Activated T-cell treated with anti-CD3 and anti-CD28 coated beads for 1 hour (primary cell): ENCODE measurements at places on chromosomes 4 and X.

GRCh38 chrX:47030339-47030738 lies 47.9 kb upstream of the RGN start:
- no peak for DNase-seq

GRCh38 chr4:167826281-167826680 lies 266.1 kb upstream of the ANXA10 start:
- DNase-seq, result no peak

GRCh38 chrX:72373136-72373535 lies 67.4 kb upstream of the CITED1 start:
- no peak for DNase-seq

- DNase-seq, result no peak
These were observed 424.1 kb downstream of the PRR32 start for GRCh38 chrX:127243654-127244053.

DNA sequence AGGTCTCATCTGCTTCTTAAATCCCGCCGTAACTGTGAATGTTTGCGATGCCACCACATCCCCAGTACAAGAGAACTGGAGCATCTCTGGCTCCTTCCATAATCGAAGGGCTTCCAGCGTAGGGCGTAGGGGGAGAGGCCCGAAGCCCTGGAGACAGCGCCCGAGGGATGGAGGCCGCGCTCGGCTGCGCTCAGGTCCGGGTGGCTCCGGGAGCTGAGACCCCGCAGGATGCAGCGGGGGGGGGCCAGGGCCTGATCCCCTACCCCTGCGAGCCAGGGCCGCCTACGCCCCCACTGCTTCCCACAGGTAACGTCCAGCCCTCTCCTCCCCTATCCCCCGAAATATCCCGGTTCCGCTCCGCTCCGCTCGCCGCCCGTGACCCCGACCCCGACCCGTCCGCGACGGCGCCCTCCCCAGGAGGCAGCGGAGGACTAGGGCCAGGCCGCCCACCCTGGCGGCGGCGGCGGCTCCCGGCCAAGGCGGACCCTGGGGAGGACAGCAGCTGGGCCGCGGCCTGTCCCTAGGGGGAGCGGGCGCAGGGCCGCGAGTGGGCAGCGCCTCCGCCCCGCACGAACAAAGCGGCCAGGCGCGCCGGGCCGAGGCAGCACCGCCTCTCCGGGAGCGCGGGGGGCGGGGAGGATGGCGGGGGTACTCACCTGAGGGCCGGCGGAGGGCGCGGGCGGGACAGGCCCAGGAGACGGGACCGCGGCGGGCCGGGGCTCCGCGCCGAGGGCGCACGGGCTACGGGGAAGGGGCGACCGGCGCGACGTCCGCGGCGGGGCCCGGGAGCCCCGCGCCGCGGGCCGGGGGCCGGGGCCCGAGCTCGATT lies 723 bp downstream of the WDFY3 start:
- no peak for DNase-seq

GRCh38 chr4:2432991-2433530 lies 14.3 kb downstream of the CFAP99 start:
- DNase-seq, result no peak

DNA sequence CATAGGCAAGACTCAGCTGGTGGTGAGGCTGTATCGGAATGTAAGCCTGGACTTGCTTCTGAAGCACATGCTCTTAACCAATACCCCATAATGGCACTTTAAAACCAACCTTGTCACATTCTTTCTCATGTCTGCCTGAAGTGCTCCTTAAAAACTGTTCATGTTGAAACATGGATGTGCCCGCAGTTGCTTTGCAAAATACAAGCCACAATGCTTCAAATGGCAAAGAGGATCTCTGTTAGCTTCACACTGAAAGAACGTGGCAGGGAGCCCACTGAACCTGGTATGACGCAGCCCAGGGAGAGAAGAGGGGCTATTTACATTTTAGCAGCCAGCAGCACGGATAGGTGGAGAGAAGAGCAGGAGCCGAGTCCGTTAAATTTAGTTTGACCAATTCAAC lies 29.3 kb downstream of the SOD3 start:
- DNase-seq, result no peak

- no peak for DNase-seq
These were observed 313.7 kb upstream of the SMIM31 start for GRCh38 chr4:164440199-164440598.

DNA sequence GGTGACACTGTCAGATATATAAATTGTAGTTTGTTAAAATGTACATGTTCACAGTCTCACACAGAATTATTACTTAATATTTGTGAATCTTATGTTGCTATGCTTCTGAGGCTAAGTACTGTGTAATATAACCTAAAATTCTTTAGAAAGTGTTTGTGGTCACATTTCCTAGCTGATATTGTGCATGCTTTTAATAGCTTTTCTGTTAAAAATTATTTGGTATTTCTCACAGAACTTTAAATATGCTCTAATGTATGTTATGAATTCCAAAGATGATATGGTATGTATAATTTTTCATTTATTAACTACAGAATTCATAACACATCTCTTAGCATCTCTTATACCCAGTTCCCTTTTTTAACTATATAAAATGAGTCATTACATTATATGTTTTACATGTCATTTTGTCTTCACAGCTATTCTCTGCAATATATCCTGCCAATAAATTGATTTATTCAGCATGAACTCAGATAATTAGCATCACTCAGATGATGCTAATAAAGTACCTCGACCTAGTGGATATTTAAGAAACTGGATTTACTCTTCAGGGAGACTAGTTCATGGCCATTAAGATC lies 9.3 kb downstream of the PTPN13 start:
- DNase-seq, result no peak
